Left renal pelvis (tissue), 4 donors: ENCODE measurements at places on chromosomes 6 and 20. TPM values are rescaled to one million over a fixed set of nuclear protein-coding genes. Genes with fewer than 3 reads are reported as not detected.

The CD109 gene
- polyA plus RNA-seq: 14.8 TPM

The B3GALT4 gene
- 5.0 TPM for polyA plus RNA-seq

The ADTRP gene
- 2.7 TPM for polyA plus RNA-seq

The PROKR2 gene
- 0.30 TPM for polyA plus RNA-seq

The VGLL2 gene
- polyA plus RNA-seq: not detected

The DNPH1 gene
- 48.6 TPM for polyA plus RNA-seq
